ENCODE measurements at places on chromosomes 7 and 10.

DNA sequence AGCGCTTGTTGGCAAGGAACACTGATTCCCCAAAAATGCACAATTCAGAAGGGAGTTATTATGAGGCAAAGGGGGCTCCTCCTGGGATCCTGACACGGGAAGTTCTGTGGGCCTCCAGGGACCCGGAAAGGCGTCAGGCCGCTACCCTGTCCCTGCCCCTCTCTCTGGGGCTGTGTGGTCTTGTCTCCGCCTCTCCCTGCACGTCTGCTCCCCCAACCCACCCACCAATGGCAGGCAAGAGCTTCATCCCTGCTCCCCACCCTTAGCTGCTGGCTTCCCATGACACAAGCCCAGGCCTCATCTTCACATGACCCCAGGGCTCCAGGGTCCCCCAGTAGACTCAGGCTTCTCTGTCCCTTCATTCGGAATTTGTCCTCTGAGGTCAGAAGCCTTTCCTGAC is 31.0 kb upstream of the ADRB1 start:
- DNase-seq: no peak

- no peak for DNase-seq
Observed at GRCh38 chr10:11411926-11412545, 199.4 kb downstream of the USP6NL start.

DNA sequence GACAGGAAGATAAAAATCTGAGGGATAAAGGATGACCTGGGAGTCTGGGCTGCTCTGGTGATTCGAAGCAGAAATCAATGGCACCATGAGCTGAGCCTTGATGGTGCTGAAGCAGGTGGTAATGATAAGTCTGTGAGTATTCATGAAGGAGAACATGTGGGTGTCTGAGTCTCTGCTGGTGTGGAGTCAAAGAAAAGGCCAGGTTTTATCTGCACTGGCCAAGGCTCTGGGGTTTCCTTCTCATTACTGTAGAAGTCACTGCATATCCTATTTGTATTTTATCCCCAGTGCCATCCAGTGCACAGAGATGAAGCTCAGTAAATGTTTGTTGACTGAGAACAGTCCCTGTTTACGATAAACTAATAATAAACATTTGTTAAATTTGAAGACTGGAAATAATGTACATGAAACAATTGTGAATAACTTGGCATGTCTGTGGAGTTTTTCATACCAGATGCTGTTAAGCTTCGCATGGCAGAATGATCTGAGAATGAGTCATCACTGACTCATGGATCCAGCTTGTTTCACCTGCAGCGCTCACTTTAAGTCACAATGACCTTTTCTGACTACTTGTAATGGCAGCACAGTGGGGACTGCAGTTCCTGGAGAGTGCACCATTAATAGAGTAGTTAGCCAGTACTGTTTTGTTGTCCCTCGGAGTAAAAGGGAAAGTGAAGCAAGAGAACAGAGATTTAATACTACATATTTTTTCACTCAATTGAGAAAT is 538.5 kb downstream of the HTR7 start:
- no peak for DNase-seq

GRCh38 chr7:148575640-148576411 is 14.7 kb upstream of the C7orf33 start:
- DNase-seq: peak; percentile 46

GRCh38 chr7:55113760-55114540 is 95.1 kb downstream of the EGFR start:
- no peak for DNase-seq

GRCh38 chr7:157016352-157017041 is 6.0 kb upstream of the MNX1 start:
- no peak for DNase-seq

GRCh38 chr10:86113044-86113443 is 253.6 kb downstream of the GRID1 start:
- DNase-seq: no peak

DNA sequence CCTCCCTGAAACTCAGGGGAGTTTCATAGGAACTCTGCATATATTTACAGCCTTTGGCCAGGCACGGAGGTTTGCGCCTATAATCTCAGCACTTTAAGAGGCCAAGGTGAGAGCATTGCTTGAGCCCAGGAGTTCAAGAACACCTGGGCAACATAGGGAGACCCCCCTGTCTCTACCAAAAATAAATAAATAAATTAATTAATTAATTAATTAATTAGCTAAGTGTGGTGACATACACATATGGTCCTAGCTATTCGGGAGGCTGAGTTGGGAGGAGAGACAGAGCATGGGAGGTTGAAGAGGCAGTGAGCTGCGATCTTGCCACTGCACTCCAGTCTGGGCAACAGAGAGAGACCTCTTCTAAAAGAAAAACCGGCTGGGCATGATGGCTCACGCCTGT is 9.4 kb upstream of the LEP start:
- no peak for DNase-seq

DNA sequence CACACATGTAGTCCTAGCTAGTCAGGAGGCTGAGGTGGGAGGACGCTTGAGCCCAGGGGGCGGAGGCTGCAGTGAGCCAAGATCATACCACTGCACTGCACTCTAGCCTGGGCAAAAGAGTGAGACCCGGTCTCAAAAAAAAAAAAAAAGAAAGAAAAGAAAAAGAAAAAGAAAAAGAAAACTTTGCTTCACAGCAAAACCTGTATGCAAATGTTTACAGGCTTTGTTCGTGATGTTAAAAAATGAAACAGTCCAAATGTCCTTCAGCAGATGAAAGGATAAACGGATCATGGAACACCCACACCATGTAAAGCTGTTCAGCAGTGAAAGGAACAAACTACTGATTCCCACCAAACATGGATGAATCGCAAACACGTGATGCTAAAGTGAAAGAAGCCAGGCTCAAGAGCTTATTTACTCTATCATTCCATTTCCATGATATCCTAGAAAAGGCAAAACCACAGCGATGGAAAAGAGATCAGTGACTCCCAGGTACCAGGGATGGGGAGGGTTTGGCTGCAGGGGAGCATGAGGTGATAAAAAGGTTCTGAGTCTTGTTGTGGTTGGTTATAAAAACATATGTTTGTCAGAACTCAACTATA is 15.1 kb downstream of the LRRC20 start:
- DNase-seq: no peak

DNA sequence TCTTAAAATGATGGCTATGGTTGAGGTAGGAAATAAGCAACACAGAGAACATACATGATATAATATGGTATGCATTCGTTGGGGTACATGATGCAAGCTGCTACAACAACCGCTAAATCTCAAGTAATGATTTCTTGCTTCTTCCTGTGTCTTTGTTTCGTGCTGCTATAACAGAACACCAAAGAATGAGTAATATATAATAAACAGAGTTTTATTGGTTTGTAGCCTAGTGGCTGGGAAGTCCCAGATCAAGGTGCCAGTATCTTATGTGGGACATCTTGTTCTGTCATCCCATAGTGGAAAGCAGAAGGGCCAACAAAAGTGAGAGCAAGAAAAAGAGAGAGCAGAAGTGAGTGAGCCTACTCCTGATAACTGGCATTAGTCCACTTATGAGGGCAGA is 689.7 kb downstream of the SUGCT start:
- no peak for DNase-seq

GRCh38 chr10:126670895-126671261 is 385 bp upstream of the C10orf90 start:
- no peak for DNase-seq

- no peak for DNase-seq
Observed at GRCh38 chr7:124072603-124073309, 39.9 kb upstream of the TMEM229A start.

GRCh38 chr7:111931016-111931517 is 275.1 kb downstream of the DOCK4 start:
- DNase-seq: no peak

DNA sequence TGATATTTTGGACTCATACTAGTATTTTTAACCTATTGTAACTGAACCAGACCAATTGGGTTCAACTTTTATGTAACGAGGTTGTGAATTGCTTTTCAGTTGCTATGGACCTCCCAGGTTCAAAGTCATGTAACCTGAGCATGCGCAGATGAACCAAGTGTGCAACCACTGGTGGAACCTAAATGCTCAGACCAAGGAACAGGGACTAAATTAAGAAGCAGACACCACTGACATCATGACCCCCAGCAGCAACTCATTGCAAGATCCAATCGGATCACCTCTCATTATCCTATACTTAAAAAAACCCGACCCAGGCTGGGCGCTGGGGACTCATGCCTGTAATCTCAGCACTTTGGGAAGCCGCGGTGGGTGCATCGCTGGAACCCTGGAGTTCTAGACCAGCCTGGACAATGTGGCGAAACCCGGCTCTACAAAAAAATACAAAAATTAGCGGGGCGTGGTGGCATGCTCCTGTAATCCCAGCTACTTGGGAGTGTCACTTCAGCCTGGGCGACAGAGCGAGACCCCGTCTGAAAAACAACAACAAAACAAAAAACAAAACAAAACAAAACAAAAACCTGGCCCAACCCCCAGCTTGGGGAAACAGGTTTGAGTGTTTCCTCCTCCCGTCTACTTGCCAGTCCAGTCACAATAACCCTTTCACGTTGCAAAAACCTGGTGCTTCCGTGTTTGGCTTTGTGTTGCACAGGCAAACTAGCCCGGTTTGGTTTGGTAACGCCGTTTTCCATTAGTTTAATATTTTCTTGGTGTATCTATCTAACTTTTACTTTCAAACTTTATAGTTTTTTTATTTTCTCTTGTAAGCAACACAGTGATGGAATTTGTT is 11.3 kb upstream of the ZNF518A start:
- no peak for DNase-seq

DNA sequence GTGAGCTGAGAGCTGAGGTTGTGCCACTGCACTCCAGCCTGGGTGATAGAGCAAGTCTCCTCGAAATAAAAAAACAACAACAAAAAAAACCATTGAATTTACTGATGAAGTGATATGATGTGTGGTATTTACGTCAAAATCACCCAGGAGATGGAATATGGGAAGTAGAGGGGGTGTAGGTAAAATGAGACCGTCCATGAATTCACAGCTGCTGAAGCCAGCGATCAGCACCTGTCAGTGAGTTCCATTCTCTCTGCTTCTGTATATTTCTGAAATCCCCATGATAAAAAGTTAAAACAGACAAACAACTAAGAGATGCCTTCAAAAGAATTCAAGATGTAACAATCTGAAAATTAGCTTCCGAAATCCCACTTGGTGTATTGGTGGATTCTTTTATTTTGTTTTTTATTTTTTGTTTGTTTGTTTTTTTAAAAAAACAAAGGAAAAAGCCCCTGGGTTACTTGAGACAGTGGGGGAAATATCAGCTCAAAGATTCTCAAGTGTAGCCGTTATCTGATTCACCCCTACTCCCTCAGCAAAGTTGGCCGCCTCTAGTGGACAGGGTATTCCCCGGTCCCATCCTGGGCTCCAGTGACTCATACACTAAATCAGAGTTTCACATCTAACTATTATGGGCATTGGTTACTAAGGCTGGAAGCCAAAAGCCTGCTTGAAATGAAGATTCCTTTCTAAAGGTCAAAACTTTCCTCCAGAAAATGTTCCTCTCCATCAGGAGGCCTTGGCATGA is 76.4 kb downstream of the MAP3K8 start:
- no peak for DNase-seq

- DNase-seq: no peak
Observed at GRCh38 chr7:74153736-74154135, 20.4 kb upstream of the EIF4H start.

- no peak for DNase-seq
Observed at GRCh38 chr10:131853610-131853964, 47.2 kb upstream of the PPP2R2D start.

DNA sequence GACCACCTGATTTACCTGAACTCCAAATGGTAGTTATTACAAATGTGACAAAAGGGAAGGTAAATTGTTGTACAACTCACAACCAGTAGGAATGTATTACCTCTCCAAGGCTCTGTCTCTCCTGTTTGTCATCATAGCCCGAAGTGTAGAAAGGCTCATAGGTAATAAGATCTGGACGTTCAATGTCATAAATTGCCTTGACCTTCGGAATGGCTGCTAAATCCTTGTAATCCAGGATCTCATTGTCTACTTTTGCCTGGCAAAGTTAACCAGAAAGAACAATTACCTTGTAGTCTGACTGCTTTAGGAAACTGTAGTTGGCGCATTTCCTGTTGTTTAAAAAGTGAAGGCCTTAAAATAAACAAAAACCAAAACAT is 68.6 kb upstream of the AFAP1L2 start:
- DNase-seq: no peak

- DNase-seq: no peak
Observed at GRCh38 chr10:86345859-86346798, 20.5 kb downstream of the GRID1 start.

DNA sequence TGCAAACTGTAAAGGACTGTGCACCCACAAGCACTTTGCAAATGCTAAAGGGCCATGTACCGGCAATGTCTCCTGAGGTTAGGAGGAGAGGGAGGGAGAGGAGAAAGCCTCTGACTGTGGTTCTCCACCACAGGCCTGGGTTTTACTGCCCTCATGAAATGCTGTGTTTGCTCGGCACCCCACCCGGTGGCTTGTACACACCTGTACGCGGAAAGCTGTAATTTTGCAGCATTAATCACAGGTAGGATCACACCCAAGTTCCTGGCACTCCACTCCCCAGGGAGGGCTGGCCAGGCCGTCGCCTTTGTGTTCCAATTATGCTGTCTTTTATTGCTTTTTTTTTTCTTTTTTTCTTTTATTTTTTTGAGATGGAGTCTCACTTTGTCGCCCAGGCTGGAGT is 78.5 kb upstream of the MYL10 start:
- no peak for DNase-seq

- peak; percentile 13 for DNase-seq
Observed at GRCh38 chr7:115782696-115783490, 247.7 kb downstream of the TFEC start.

DNA sequence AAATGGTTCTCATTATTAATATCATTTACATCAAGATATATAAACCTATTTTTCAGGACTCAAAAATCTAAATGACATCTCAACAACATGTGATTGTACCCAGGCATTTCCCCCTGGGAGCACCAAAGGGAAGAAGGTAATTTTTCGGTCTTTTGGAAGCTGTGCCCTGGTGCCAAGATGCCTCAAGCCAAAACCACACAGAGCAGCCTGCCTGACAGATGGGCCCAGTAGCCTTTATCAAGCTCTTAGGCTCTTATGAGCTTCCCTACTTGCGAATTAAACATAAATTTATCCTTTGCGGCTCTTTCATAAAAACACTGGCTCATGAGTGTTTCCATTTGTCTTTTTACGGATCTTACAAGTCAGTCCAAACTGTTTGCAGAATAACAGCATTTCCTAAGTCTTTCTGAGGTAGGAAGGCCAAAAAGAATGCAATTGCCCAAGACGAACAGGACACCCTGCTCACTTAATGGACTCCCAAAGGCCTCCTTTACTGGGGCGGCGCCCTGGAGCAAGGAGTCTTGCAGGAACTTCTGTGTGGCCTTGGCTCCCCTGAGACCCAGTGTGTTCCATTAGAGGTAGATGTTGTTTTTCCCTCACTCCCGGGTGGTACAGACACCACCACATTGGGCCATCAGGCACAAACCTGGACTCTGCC is 4.1 kb upstream of the RASSF4 start:
- DNase-seq: no peak
